Right forelimb (tissue), 1 donor: ENCODE measurements at places on chromosomes 5 and 9.

DNA sequence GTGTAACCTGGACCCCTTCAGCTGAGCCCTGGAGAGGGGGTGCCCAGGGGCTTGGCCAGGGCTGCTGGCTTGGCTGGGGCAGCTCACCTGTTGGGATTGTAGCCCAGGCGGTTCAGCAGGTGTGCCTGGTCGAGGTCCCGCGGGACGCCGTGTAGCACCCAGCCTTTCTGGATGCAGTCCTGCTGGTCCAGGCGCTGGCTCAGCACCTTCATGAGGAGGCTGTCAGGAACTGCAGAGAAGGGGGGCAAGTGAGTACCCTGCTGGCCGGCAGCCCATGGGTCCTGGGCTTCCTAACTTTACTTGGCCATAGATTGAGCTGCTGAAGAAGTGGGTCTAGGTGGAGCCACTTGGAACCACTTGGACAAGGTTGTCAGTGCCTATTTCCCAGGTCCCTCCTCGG, 85.5 kb downstream of the AK8 start:
- DNase-seq: no peak

GRCh38 chr5:133247881-133248624, 196.2 kb downstream of the HSPA4 start:
- peak; percentile 83 for DNase-seq

DNA sequence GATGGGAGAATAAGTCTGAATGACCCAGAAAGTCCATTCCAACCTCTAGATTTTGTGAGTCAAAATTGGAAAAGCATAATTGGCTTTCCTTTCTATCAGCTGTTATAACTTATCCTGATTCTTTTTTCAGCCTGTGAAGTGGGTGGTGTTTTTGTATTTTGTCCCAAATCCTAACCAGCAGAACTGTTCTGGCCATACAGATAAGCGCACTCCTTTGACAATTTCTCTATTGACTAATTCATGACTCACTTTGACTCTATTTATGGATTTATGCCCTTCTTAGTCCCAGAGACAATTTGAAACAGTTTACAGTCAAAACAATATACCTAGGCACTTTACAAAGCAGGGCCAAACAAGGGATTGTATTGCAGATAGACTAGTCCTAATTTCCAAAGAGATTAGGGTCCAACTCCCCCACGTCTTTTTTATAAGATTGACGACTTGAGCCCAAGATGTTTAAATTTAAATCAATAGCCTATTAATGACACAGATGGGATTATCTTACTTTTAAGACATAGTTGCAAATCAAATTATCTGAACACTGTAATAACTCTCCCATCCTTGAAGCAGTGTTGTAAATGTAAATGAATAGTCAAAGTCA, 301.7 kb upstream of the SEMA6A start:
- no peak for DNase-seq

GRCh38 chr9:75198436-75198835, 110.1 kb downstream of the OSTF1 start:
- no peak for DNase-seq

- no peak for DNase-seq
Observed at GRCh38 chr9:86753836-86754235, 193.5 kb downstream of the GAS1 start.

DNA sequence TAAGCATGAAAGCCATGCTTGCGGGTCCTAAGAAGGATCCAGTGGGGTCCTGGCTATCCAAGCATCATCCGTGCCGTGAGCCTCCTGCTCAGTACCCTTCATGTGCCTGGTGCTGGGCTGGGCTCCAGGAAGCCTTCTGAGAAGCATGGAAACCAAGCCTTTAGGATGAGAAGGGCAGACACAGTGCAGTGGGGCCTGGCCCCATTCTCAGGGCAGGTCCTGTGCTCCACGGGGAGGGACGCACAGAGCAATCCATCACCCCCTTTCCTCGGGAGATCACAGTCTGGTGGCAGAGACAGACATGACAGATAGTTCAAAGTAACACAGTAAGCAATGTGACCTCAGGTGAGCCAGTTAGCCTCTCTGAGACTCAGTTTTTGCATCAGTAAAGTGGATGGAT, 76.9 kb downstream of the RGS3 start:
- DNase-seq: peak; percentile 32

- DNase-seq: no peak
Observed at GRCh38 chr9:20437476-20437875, 184.8 kb downstream of the MLLT3 start.

GRCh38 chr5:109694451-109694891, 4.7 kb downstream of the MAN2A1 start:
- no peak for DNase-seq
